ENCODE measurements at places on chromosomes 4 and X.

- no peak for DNase-seq
Observed at GRCh38 chr4:32172086-32172485, 1451.9 kb downstream of the PCDH7 start.

DNA sequence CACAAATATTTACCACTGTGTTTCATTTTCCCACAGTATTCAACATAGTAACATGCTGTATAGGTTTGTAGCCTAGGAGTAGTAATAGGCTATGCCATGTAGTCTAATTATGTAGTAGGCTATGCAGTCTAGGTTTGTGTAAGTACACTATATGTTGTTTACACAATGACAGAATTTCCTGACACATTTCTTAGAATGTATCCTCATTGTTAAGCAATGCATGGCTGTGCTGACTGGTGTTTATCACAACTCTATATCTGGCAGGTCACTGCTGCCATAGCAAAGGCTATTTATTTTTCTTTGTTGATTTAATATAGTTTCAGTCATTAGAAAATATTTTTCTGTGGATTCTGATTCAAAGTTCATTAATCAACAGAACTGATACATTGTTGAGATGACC is 108.3 kb upstream of the TEX13A start:
- DNase-seq = no peak

- no peak for DNase-seq
Observed at GRCh38 chr4:76995776-76996175, 46.2 kb downstream of the SEPTIN11 start.

DNA sequence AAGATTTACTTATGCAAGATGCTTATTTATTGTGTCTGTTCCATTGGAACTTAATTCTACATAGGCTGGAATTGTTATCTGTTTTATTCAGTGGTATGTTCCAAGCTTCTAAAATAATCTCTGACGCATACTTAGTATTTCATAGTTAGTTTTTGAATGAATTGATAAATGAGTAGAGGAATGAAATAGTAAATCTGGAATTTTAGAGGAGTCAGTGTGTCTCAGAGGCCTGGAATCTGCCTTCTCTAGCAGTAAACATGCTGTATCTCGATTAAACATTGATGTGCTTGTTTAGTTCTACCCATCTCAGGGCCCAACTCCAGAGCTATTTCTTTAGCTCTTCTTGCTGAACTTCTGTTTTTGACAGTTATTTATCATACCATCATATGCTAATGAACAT is 154.2 kb upstream of the MAGEC2 start:
- DNase-seq = no peak

DNA sequence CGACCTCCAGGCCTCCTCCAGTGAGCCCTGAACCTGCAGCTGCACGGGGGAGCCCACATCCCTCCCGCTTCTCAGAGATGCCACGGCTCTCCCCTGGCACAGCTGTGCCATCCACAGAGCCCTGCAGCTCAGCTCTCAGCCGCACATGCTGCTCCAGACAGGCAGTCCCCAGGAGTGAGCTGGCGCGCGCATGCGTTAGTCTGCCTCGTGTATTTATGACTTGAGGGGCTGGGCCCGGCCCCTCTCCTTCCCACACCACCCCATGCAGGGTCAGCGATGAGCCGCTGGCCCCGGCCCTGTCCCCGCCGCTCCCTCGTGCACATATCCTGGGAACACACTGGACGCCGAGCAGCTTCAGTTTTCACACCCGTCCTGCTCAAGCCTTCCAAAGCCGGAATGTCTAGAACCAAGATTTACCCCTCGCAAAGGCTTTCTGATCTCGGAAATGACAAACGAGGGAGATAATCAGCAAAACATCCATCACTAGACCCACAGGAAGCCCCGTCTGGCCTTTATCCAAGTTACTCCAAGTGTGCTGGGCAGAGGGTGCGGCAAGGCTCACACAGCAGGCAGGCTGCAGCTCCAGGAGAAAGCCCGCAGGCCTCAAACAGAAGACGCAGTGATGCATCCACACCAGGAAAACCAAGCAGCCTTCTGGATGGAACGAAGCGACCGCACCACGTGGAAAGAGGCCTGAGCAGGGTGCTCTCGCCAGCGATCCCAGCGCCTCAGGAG is 24.3 kb downstream of the GAK start:
- DNase-seq = no peak

- no peak for DNase-seq
Observed at GRCh38 chr4:3364634-3365314, 72.0 kb downstream of the RGS12 start.

- DNase-seq = no peak
Observed at GRCh38 chr4:2900741-2901140, 57.1 kb downstream of the ADD1 start.

- no peak for DNase-seq
Observed at GRCh38 chr4:45795135-45795534, 328.7 kb downstream of the GABRG1 start.

- DNase-seq = no peak
Observed at GRCh38 chr4:30968926-30969325, 248.8 kb downstream of the PCDH7 start.

GRCh38 chr4:94548571-94548970 is 96.8 kb downstream of the PDLIM5 start:
- no peak for DNase-seq

DNA sequence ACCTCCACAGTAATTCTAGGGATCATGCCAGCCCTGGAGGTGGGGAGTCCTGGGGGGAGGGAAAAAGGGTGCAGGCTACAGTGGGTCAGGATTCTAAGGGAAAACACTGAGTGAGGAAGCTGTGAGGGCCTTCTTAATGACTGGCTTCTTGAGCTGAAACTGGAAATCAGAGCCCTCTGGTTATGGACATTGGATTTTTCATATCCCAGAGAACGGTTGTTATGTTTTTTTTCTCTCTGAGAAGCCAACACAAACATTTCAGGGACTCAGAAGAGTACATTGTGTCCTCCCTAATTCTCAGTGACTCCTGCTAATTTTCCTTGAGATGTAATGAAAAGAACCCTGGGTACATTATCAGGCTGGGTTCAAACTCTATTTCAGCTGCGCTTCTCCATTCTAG is 162.4 kb upstream of the PRDX4 start:
- no peak for DNase-seq

Measured in left renal pelvis (tissue), 4 donors.